Activated gamma-delta T cell (primary cell): ENCODE measurements at places on chromosomes 5 and 9.

GRCh38 chr5:88952996-88953643 lies 70.1 kb upstream of the MEF2C start:
- no peak for DNase-seq

GRCh38 chr5:55535199-55535905 lies 588 bp upstream of the PLPP1 start:
- DNase-seq, result no peak

DNA sequence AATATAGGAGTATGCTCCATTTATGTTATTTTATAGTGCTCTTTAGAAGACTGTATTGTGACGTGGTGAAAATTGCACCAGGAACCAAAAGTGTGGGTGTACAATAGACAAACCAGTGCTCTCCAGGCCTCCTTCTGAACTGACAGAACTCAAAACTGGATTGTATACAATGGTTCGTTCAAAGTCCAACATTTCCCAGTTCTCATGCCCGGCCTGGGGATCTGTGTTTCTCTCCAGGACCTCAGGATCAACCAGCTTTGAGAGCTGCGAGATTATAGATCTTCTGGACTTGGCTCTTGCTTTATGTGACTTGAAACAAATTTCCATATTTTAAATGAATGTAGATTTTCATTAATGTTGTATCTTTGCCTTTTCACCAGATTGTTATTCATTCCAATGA lies 60.8 kb upstream of the CER1 start:
- no peak for DNase-seq

- DNase-seq, result no peak
These were observed 16.1 kb upstream of the NEUROG1 start for GRCh38 chr5:135551593-135552447.

GRCh38 chr5:18098691-18099090 lies 464.4 kb downstream of the TAF11L14 start:
- DNase-seq, result no peak

GRCh38 chr9:115164511-115164974 lies 46.6 kb upstream of the TNC start:
- no peak for DNase-seq

- no peak for DNase-seq
These were observed 29.3 kb downstream of the PRRC2B start for GRCh38 chr9:131423171-131423581.

- DNase-seq, result no peak
These were observed 20.0 kb downstream of the IRF1 start for GRCh38 chr5:132470596-132470995.

- DNase-seq, result no peak
These were observed 12.6 kb downstream of the OR13C5 start for GRCh38 chr9:104586496-104587180.

DNA sequence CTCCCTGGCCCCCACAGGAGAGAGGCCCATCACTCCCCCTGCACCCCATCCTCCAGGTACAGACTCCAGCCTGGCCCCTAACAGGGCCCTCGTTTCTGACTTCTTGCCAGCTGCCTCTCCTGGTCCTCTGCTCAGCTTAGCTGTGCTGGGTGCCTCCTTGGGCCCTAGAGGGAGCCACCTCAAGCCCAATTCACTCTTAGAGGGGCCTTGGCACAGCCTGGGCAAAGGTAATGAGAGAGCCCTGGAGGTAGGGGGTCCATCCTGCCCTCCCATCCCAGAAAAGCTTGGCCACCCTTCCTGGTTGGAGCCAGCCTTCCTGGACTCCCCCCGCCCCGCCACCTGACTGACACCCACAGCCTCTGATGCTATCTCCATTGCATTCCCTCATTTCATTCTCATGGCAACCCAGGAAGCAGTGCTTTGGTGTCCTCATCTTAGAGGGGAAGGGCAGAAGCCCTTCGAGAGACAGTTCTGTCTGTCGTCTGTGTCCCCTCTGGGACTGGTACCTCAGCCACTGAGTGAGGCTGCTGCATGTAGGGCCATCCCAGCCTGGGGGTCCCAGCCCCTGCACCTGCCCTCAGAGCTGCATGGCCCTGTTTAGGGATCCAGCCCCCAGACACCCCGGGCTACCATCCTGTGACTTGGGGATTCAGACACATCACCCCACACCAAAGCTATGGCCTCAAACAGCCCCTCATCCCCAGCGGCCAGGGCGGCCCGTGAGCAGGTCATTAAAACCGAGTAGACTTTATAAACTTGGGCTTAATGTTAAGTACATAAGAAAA lies 95.5 kb downstream of the BARX1 start:
- no peak for DNase-seq

- DNase-seq, result no peak
These were observed 166.4 kb downstream of the PIK3R1 start for GRCh38 chr5:68381909-68382308.

DNA sequence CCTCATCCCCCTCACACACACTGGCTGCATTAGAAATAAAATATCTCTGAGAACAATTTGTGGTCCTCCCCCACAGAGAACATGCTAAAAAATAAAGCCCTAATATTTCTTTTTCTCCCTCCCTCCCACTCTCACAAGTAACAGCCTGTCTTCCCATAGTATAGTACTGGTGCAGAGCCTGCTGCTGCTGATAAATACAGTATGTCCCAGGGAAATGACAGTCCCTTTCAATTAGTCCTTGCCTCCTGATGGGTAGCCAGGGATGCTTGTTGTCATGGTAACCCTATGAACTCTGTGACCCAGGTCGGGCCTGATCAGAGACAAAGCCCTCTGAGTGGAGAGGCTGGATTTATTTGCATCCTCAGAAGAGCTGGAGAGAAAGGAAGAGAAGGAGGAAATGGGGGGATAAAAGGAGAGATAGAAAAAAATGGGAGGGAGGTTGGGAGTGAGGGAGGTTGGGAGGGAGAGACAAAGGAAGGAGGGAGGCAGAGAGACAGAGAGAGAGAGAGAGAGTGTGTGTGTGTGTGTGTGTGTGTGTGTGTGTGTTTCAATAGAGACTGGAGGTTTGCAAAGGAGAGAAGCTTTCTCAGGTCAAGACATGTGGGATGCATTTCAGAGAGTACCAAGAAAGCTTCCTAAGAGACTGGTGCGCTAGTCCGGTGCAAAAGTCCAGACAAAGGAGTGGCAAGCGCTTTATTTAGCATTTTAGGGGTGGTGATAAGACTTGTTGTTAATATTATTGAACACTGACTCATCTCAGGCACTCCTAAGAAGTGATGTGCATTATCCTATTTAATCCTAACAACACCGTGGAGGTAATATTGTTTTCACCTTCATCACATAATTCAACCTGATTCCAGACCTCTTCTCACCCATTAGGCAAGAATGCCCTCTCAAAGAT lies 260.8 kb downstream of the FAM114A2 start:
- DNase-seq, result no peak

GRCh38 chr5:138464008-138464387 lies 1.3 kb upstream of the EGR1 start:
- DNase-seq, result peak; percentile 90

DNA sequence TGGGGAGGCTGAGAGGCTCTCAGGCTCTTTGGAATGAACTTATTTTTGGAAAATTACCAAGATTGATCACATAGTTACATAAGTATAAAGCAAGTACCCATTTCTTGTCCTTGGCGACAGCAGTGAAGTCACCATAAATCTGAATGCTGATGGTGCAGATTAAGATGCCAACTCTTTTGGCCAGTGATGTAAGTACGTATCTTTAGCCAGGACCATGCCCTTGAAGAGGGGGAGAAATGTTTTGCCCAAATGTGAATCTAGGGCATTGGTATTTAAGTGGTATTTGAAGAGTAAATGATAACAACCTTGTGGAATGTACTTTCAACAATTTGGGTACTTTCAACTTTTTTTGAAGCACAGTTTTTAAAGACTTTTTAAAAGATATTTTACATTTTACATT lies 68.2 kb upstream of the RAD23B start:
- no peak for DNase-seq

DNA sequence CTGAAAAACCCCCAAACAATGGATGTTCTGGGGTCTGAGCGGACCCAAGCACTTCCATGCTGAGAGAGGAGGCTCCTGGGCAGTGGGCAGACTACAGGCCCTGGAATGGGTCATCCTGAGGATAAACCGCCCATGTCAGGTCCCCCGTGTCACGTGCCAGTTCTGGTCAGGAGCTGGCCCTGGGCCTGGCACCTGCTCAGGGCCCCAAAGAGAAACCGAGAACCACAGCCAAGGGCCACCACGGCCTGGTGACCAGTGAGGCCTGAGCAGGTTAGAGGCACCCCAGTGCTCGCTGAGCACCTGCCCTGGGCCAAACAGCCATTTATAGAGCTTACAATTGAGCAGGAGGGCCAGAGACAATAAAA lies 15.8 kb downstream of the LMAN2 start:
- DNase-seq, result no peak

DNA sequence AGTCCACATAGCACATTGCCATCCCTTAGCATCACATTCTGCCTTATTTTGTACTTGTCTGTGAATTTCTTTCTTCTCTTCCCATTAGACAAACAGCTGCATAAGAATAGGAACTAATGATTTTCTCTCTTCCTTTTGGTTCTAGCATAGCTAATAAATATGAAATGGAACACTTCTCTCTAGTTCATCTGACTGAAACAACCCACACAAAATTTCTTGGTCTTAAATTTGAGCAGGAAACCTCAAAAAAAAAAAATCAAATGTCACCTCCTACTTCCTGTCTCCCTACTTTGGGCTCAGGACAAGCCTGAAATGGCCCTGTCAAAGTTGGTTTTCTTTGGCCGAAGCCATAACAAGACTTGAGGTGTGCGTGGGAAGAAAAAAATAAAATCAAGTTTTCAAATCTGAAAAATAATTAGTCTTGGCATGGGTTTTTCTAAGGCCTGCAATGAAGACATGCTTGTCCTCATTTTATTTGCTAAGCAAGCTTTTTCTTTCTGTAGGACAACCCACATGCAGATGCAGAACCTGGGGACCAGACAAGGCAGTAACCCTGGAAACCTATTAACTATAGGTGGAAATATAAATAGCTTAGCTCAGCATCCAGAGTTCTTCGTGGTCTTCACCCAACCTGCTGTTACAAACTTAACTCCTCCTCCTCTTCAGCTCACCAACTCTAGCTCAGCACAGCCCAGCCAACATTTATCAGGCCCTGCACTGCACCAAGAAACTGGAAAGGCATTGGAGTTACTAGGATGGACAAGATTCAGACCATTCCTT lies 523.5 kb upstream of the KLF4 start:
- no peak for DNase-seq

DNA sequence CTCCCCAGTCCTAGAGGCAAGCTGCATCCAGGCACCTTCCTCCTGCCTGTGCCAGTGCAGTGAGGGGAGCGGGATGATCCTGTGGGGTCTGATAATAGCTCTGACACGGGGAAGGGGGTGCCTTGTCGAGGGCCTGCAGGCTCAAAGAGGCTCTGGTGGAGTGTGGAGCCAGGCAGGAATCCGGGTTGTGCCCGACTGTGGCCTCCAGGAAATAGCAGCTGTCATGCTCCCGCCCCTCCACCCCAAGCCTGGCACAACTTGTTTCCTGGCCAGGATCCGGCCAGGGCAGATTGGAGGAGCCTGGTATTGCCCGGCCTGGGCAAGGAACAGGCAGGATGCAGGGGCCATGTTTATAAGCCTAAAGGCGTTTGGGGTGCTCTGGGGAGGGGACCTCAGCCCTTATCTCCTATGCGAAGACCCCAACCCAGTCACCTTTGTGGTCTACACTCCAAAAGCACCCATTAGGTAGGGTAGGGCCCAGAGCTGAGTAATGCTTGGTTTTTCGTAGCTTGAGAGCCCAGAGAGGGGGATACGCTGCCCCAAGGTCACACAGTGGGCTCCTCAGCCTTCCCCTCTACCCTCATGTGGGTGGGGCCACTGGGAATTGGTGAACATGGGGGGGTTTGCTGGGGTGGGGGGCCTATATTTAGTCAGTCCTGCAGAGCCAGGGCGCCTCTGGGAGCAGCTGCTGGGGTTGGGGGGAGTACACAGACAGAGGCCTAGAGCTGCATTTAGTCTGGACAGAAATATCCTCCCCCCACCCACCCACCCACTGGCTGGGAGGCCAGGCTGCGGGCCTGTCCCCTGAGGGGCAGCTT lies 12.2 kb downstream of the CXXC5 start:
- DNase-seq, result no peak

- DNase-seq, result no peak
These were observed 570 bp downstream of the CREBRF start for GRCh38 chr5:173056783-173057061.

DNA sequence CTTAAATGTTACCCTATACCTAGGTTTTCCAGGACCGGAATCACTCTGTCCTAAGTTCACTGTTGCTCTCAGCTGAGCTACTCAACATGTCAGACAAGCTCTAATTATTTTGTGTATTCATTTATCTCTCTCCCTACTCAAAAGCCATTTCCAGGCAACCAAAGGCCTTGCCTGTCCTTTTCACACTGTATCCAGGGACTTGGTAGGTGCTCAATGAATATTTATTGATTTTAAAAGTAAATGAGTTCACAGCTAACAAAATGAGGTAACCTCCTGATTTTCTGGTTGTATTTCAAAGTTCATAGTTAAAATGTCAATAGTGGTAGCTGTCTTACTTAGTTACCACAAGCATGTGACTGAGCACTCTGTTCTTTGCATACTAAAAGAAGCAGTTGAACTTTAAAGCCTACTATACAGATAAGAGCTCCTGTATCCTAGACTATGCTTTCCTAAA lies 522.2 kb downstream of the ACTL7B start:
- no peak for DNase-seq

DNA sequence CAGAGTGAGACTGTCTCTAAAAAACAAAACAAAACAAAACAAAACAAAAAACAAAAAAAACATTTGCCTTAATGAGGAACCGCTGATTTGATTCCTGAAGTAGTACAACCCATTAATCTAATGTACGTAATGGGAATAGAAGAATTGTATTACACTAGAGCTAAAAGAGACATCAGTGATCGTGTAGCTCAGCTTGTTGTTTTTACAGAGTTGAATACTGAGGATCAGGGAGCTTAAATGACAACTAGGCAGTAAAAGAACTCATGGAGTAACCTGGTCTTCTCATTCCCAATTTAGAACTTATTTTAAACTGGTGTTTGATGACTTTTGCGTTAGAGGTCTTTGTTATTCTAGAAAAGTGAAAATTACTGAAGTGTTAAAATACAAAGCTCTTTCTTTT lies 65.1 kb upstream of the SLC28A3 start:
- DNase-seq, result no peak

DNA sequence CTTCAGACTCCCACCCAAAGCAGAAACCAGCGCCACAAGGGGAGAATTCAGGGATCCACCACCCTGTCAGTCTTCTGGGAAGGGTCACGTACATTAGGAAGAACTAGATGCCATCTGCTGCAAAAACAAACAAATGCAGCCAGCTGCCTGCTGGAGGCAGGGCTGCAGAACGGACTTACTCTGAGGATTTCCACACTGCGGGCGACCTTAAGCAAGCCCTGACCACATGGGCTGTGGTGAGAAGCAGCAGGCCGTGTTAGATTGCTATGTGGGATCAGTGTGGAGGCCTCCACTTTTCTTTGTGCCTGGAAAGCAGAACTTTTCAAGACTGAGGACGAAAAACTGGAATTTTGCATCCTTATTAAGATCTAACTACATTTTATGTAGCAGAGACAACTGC lies 13.4 kb upstream of the LTC4S start:
- no peak for DNase-seq

- DNase-seq, result no peak
These were observed 18.8 kb downstream of the FBXL7 start for GRCh38 chr5:15518786-15519185.
